ENCODE measurements at places on chromosomes 11 and 22. TPM values are rescaled to one million over a fixed set of nuclear protein-coding genes. Genes with fewer than 3 reads are reported as not detected.

Gene CDON
- total RNA-seq = 1.6 TPM

GRCh38 chr11:68763926-68764657 is 12.8 kb upstream of the TESMIN start:
- no peak for DNase-seq
- H3K36me3 ChIP-seq = peaks cover 82% of the 10 kb centered on the region
- no peak overlapping the region for H3K27ac ChIP-seq

GRCh38 chr11:130106381-130106780 is 36.7 kb downstream of the APLP2 start:
- H3K4me1 ChIP-seq = peaks cover 20% of the 10 kb centered on the region
- H3K27ac ChIP-seq = no peak overlapping the region
- no peak for DNase-seq

Gene GGA1
- total RNA-seq = 37.2 TPM

Gene PNPLA3
- total RNA-seq = 3.3 TPM

DNA sequence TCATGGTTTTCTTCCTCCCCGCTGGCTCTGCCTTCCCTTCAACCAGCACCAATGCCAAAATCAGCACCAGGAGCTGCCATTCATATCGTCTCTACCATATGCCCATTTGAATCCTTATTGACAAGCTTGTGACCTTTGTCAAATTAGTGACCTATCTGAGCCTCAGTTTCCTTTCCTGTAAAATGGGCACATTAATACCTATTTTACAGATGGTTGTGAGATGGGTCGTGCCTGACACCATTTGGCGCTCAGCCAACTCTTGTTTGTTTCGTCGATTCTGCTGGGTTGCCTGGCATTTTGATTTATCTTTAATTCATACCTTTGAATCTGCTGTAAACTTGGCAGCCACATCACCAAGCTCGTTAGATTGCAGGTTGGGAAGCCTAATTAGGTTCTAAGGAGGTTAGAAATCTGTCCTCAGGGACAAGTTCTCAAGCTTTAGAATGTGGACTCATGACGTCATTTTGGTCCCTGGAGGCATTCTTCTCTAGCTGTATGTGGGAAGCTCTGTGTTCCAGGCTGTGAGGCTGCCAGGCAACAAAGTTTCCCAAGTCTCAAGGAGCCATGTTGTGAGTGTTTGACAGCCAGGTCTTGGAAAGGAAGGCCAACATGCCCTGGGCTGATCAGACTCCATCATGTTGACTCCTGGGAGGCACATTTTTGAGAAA is 61.0 kb downstream of the RPS6KA4 start:
- no peaks in the 10 kb centered on the region for H3K36me3 ChIP-seq
- DNase-seq = no peak
- no peak overlapping the region for H3K4me3 ChIP-seq
- H3K27ac ChIP-seq = no peak overlapping the region

- no peak for DNase-seq
- H3K4me1 ChIP-seq = no peaks in the 10 kb centered on the region
- H3K27ac ChIP-seq = no peak overlapping the region
- H3K4me3 ChIP-seq = no peak overlapping the region
- H3K27me3 ChIP-seq = no peaks in the 10 kb centered on the region
These were observed 41.1 kb upstream of the TYR start for GRCh38 chr11:89136606-89137005.

- no peaks in the 10 kb centered on the region for H3K4me1 ChIP-seq
- no peak for DNase-seq
- no peak overlapping the region for H3K27ac ChIP-seq
These were observed 8.5 kb downstream of the FHIP1B start for GRCh38 chr11:6225896-6226295.

GRCh38 chr22:27998511-27999410 is 79.7 kb upstream of the PITPNB start:
- H3K4me3 ChIP-seq = no peak overlapping the region
- H3K4me1 ChIP-seq = no peaks in the 10 kb centered on the region
- no peak for DNase-seq
- no peaks in the 10 kb centered on the region for H3K27me3 ChIP-seq
- peaks cover 51% of the 10 kb centered on the region for H3K36me3 ChIP-seq

Gene RNASEH2C
- total RNA-seq = 30.1 TPM

GRCh38 chr11:112877581-112877980 is 83.6 kb upstream of the NCAM1 start:
- H3K27ac ChIP-seq = no peak overlapping the region
- no peaks in the 10 kb centered on the region for H3K4me1 ChIP-seq
- H3K4me3 ChIP-seq = no peak overlapping the region
- DNase-seq = no peak
- H3K27me3 ChIP-seq = peaks cover 4% of the 10 kb centered on the region

- peak overlapping the region; percentile 7 for H3K4me3 ChIP-seq
- peaks cover 44% of the 10 kb centered on the region for H3K4me1 ChIP-seq
- H3K27ac ChIP-seq = peak overlapping the region; percentile 86
- peak; percentile 86 for DNase-seq
- H3K27me3 ChIP-seq = no peaks in the 10 kb centered on the region
These were observed 44.0 kb upstream of the KLHL35 start for GRCh38 chr11:75476739-75477613.

- no peaks in the 10 kb centered on the region for H3K36me3 ChIP-seq
- peaks cover 25% of the 10 kb centered on the region for H3K27me3 ChIP-seq
- no peaks in the 10 kb centered on the region for H3K4me1 ChIP-seq
- H3K4me3 ChIP-seq = no peak overlapping the region
- DNase-seq = no peak
- H3K27ac ChIP-seq = no peak overlapping the region
These were observed 4.7 kb downstream of the B3GAT1 start for GRCh38 chr11:134407321-134407828.

- H3K4me1 ChIP-seq = no peaks in the 10 kb centered on the region
- H3K27ac ChIP-seq = no peak overlapping the region
- no peaks in the 10 kb centered on the region for H3K36me3 ChIP-seq
- H3K4me3 ChIP-seq = no peak overlapping the region
- DNase-seq = no peak
These were observed 1017.0 kb upstream of the TENM4 start for GRCh38 chr11:80457823-80458222.

- H3K27me3 ChIP-seq = no peaks in the 10 kb centered on the region
- no peak for DNase-seq
- no peaks in the 10 kb centered on the region for H3K36me3 ChIP-seq
- H3K4me1 ChIP-seq = no peaks in the 10 kb centered on the region
- H3K4me3 ChIP-seq = no peak overlapping the region
These were observed 13.0 kb upstream of the CARD18 start for GRCh38 chr11:105152560-105152959.

GRCh38 chr11:18014876-18015275 is 2.0 kb upstream of the SERGEF start:
- H3K36me3 ChIP-seq = no peaks in the 10 kb centered on the region
- H3K4me1 ChIP-seq = peaks cover 6% of the 10 kb centered on the region
- no peak for DNase-seq

DNA sequence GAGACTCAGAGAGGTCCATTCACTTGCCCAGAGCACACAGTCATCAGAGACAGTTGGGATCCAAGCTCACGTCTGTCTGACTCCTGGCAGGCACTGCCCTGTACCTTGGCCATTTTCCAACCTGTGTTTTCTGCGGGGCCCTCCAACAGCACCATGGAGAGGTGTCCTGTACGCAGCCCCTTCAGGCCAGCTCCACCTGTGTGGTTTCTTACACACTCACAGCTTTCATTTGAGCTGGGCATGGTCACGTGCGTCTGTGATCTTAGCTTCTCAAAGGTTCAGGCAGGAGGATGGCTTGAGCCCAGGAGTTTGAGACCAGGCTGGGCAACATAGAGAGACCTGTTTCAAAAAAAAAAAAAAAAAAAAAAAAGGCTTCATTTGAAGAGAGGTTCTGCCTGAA is 24.4 kb downstream of the TOM1 start:
- no peaks in the 10 kb centered on the region for H3K27me3 ChIP-seq
- no peaks in the 10 kb centered on the region for H3K4me1 ChIP-seq

DNA sequence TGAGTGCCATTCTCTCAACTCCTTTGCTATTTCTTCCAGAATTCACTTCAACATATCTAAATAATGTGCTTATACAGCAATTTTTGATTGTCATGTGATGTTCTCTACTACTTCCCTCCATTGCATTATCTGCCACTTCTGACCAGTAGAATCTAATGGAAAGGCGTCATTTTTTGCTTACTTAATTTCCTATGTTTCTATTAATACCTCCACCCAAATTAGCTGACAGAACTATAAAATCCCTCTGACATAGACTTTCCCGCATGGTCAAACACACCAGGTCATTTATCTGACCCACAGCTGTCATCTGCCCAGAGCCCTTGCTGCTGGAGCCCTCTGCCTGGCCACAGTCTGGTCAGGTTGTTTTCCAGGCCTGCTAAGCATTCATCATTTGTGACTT is 258.6 kb upstream of the NARS2 start:
- no peaks in the 10 kb centered on the region for H3K4me1 ChIP-seq
- H3K27ac ChIP-seq = no peak overlapping the region
- no peaks in the 10 kb centered on the region for H3K27me3 ChIP-seq
- H3K36me3 ChIP-seq = no peaks in the 10 kb centered on the region
- no peak overlapping the region for H3K4me3 ChIP-seq

DNA sequence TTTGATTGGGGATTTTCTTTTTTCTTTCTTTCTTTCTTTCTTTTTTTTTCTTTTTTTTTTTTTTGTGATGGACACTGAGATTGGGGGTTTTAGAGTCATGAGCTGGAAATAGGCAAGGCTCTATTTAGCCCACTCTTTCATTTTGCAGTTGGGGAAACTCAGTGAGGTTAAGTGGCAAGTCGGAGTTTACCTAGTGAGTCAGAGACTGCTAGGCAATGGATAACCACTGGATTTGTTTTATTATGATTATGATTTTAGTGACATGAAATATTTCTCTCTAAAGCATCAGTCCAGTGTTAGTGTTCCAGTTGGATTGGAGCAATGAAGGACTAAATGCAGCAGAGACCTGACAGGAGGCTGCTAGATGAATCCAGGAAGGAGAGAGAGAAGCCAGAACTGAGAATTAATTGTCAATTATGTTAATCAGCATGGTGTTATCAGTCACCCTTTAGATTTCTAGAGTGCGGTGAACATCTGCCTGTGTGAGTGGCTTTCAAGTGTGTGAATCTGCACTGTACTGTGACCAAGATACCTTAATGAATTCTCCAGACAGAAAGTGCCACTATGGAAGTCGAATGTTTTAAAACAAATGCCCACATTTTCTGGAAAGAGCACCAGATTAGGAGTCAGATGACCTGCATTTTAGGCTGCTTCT is 10.9 kb downstream of the BMAL1 start:
- DNase-seq = no peak
- no peak overlapping the region for H3K4me3 ChIP-seq
- H3K27ac ChIP-seq = peak overlapping the region; percentile 66
- H3K36me3 ChIP-seq = no peaks in the 10 kb centered on the region
- H3K27me3 ChIP-seq = no peaks in the 10 kb centered on the region
- peaks cover 69% of the 10 kb centered on the region for H3K4me1 ChIP-seq

DNA sequence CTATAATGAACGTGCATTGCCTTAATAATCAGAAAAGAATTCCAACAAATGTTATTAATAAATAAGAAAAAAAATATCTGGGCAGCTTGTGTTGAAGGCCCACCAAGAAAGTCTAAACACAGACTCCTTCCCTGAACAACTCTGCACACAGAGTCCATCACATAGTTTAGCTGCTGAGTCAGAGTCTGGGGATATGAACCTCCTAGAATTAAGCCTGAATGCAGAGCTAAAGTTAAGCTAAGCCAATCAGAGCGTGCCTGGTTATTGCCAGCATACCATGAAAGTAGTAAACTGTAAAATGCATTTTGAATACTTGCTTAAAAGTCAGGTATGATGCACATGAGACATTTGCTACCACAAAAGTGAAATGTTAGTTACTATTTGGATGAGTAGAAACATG is 25.6 kb upstream of the TENM4 start:
- no peaks in the 10 kb centered on the region for H3K4me1 ChIP-seq
- H3K36me3 ChIP-seq = no peaks in the 10 kb centered on the region
- DNase-seq = no peak

- H3K4me1 ChIP-seq = peaks cover 6% of the 10 kb centered on the region
- peaks cover 7% of the 10 kb centered on the region for H3K27me3 ChIP-seq
- peak overlapping the region; percentile 79 for H3K4me3 ChIP-seq
- H3K36me3 ChIP-seq = no peaks in the 10 kb centered on the region
- DNase-seq = peak; percentile 71
These were observed 555 bp downstream of the TP53I11 start for GRCh38 chr11:44950031-44950624.

DNA sequence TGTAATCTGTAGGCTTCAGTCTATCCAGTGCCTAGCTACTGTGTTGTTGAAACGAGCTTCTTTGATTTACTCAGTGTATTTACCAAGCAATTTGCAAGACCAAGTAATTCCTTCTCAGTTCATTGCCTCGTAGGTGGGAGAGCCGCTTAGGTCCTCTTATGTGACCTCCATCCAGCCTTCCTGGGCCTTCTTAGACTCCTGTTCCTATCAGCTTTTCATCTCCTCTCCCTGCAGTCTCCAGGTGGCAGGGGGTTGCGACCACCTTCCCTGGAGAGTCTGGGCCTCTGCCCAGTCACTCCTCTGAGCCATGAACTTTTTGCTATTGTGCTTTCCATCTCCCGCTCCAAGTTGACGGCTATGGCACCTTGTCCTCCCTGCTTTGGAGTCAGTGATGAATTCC is 251.8 kb downstream of the KIRREL3 start:
- no peak overlapping the region for H3K27ac ChIP-seq
- H3K27me3 ChIP-seq = no peaks in the 10 kb centered on the region
- no peaks in the 10 kb centered on the region for H3K4me1 ChIP-seq
- H3K4me3 ChIP-seq = no peak overlapping the region
- DNase-seq = no peak
- H3K36me3 ChIP-seq = no peaks in the 10 kb centered on the region

GRCh38 chr11:119415966-119416365 is 7.0 kb downstream of the THY1 start:
- no peaks in the 10 kb centered on the region for H3K4me1 ChIP-seq
- no peak overlapping the region for H3K27ac ChIP-seq
- H3K27me3 ChIP-seq = peaks cover 20% of the 10 kb centered on the region
- DNase-seq = no peak
- no peaks in the 10 kb centered on the region for H3K36me3 ChIP-seq
- no peak overlapping the region for H3K4me3 ChIP-seq

DNA sequence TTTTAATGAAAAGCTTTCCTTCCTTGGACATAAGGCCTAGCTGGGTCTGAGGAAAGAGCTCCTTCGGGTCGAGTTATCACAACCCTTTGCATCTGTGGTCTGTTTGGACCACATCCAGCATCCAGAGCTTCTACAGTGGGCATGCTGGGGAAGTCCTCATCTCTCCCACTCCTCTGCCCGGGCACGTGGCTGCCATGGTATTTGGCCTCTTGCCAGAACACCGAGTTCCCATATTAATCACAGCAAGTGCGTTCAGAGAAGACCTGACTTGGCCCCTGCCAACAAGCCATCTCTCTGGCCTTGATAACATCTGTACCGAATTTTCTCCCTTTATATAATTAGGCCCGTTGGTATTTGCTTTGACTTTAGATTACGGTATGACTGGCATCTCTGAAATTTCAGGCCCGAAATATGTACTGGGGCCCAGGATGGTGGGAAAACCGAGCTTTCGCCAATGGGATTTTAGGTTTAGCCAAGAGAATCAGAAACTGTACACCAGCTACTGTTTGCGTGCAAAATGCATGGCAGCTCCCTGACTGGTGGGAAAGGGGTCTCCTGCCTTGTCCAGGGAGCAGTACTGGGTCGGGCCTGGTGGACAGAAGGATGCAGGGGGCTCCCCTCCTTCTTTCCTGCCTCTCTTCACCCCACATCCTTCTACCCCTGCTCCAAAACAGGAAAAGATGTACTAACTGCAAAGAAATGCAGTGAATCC is 90.0 kb downstream of the MICAL2 start:
- H3K4me3 ChIP-seq = no peak overlapping the region
- peak overlapping the region; percentile 44 for H3K27ac ChIP-seq
- no peaks in the 10 kb centered on the region for H3K36me3 ChIP-seq
- peak; percentile 51 for DNase-seq
- no peaks in the 10 kb centered on the region for H3K27me3 ChIP-seq

GRCh38 chr11:86787018-86787536 is 13.3 kb upstream of the PRSS23 start:
- H3K36me3 ChIP-seq = no peaks in the 10 kb centered on the region
- peaks cover 15% of the 10 kb centered on the region for H3K4me1 ChIP-seq
- no peaks in the 10 kb centered on the region for H3K27me3 ChIP-seq
- H3K4me3 ChIP-seq = no peak overlapping the region
- DNase-seq = no peak
- no peak overlapping the region for H3K27ac ChIP-seq
